GM23248 (cell line): ENCODE measurements at places on chromosomes 5 and 9.

DNA sequence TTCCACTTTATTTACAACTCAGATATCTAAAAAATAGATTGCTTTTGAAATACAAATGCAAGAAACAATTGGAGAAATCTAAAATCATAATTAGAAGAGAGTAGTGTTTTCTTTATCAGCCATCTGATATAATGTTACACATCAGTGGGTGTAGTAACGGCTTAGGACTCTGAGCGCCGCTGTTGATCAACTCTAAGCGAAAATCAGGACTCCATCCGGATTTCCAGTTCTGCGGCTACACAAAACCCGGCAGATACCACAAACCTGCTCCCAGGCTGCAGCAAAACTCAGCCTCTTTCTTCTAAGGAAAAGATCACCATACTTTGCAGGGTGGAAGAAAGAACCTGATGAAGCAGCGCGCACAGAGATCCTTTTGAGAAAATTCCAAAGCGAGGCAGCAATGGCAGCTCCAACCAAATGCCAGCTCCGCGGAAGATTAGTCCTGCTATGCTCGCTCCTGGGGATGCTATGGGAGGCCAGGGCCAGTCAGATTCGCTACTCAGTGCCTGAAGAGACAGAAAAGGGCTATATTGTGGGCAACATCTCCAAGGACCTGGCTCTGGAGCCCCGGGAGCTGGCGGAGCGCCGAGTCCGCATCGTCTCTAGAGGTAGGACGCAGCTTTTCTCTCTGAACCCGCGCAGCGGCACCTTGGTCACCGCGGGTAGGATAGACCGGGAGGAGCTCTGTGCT is at the start of gene PCDHGA9:
PCDHGA9 (plus strand) TSS at position 226 of the 691 bp plus-strand sequence; CDS start at position 401, 175 bp downstream.
- DNase-seq, result peak; percentile 73

DNA sequence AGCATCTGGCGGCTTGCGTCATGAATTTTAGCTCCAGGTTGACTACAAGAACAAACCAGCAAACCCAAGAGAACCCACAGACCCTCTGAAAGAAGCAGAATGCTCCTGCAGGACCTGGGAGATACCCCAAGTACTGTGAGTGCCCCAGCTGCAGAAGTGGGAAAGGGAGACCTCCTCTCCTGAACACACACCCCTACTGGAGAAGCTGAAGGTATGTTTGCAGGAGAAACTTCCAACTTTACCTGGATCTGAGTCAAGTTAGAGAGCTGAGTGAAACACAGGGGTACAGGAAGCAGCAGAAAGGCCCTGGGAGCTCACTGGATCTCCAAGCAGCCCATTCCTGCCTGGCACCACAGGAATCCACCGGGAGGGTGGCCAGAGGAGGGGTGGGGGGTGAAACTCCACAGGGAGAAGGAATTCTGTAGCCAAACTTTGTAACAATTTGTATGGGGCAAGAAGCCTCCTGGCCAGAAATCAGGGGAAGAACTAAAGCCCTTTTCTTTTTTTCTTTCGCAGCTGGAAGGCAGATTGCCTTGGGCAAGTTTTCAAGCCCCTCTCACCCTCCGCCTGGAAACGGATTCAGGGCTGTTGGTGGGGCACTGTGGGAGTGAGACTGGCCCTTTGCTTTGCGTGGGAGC is 576.2 kb downstream of the BNC2 start:
- DNase-seq, result peak; percentile 45

DNA sequence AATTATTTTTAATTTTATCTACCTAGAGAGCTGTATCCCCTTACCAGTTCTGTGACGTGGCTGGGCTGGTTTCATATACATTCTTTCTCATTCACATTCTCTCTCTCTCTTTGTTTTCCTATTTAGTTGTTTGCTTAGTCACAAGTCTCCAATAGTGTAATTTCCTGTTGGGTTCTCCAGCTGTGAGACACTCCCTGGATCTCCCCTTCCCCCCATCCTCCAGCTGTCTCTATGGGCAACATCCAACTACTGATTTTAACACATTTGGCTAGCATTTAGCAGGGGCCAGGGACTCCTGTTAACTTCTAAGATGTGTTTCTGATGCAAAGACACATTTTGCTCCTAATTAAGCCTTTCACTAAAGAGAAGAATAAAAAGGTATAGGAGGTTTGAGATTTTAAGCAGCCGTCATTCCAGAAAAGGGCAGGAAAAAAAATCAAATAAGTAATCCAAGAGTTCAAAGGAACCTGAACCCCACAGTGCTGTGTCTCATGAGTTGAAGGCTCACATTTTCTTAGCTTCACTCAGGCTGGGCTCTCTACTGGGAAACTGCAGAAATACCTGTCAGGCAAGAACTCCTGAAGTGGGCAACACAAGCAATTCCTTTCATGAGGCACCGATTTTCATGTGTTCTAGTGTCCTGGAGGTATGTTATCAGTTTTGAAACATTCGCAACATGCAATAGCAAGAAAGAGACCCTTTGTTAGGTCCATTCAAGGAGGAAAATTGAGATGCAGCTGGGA is 198.7 kb upstream of the C9orf72 start:
- no peak for DNase-seq

GRCh38 chr5:108625654-108626053 is 122.0 kb upstream of the FER start:
- no peak for DNase-seq

DNA sequence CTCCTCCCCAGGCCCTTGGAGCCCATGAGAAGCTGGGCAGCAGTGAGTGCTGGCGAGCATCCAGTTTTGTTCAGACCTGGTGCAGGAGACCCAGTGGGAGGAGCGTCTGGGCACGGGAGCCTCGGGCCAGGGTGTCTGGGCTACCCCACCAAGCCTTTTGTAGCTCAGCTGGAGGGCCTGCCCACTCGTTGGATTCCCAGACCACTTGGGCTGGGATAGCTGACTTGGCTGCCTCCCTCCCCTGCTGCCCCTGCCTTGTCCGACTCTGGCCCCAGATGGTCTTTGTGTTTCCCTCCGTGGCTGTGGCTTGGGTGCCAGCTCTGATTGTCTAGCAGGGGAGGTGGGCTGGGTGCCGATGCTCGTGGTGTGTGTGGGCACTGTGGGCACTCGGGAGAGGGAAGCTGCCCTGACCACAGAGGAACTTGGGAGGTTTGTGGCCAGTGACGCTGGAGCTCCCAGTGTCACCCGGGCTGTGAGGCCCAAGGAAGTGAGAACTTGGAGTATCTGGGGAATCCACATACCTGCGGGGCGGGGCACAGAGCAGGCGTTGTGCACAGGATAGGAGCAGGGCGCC is 47.3 kb downstream of the WNK2 start:
- DNase-seq, result no peak

DNA sequence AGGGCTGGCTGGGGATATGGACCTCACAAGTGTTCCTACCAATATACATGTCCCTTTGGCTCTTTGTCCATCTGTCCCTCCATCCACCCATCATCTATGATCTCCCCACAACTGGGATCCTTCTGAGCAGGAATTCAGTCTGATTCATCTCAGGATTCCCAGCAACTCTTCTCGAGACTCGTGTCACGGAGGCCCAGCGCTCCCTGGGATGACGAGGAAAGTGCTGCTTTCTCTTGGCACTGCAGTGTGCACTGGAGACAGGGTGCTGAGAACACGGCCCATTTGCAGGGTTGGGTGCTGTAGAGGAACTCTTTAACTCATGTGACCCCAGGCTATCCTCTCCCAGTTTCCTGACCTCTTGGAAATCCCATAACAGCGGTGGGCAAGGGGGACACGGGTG is 72.9 kb downstream of the ANGPTL2 start:
- no peak for DNase-seq
